ENCODE measurements at places on chromosomes 4 and X.

- DNase-seq, result peak; percentile 16
- H3K27me3 ChIP-seq, result no peaks in the 10 kb centered on the region
- H3K4me3 ChIP-seq, result no peak overlapping the region
- H3K36me3 ChIP-seq, result no peaks in the 10 kb centered on the region
These were observed 101.4 kb upstream of the RAB40AL start for GRCh38 chrX:102835504-102836146.

- H3K4me3 ChIP-seq, result no peak overlapping the region
- H3K27me3 ChIP-seq, result peaks cover 16% of the 10 kb centered on the region
- no peak overlapping the region for H3K27ac ChIP-seq
- H3K4me1 ChIP-seq, result peaks cover 29% of the 10 kb centered on the region
- peaks cover 12% of the 10 kb centered on the region for H3K36me3 ChIP-seq
These were observed 43.3 kb downstream of the HOPX start for GRCh38 chr4:56637791-56638190.

GRCh38 chr4:55578341-55579010 is 13.6 kb downstream of the PDCL2 start:
- no peak for DNase-seq
- H3K36me3 ChIP-seq, result 0 out of 2 replicates have a peak, but pooled peaks cover 5% of the 10 kb centered on the region
- peaks cover 15% of the 10 kb centered on the region for H3K4me1 ChIP-seq

- H3K4me1 ChIP-seq, result peaks cover 5% of the 10 kb centered on the region
- no peaks in the 10 kb centered on the region for H3K36me3 ChIP-seq
- no peak overlapping the region for H3K27ac ChIP-seq
These were observed 68.7 kb downstream of the NBDY start for GRCh38 chrX:56797574-56798338.

GRCh38 chr4:140071806-140072205 is 82.2 kb downstream of the MAML3 start:
- DNase-seq, result peak; percentile 54
- H3K36me3 ChIP-seq, result no peaks in the 10 kb centered on the region
- peak overlapping the region; percentile 69 for H3K4me3 ChIP-seq
- peak overlapping the region; percentile 79 for H3K27ac ChIP-seq

DNA sequence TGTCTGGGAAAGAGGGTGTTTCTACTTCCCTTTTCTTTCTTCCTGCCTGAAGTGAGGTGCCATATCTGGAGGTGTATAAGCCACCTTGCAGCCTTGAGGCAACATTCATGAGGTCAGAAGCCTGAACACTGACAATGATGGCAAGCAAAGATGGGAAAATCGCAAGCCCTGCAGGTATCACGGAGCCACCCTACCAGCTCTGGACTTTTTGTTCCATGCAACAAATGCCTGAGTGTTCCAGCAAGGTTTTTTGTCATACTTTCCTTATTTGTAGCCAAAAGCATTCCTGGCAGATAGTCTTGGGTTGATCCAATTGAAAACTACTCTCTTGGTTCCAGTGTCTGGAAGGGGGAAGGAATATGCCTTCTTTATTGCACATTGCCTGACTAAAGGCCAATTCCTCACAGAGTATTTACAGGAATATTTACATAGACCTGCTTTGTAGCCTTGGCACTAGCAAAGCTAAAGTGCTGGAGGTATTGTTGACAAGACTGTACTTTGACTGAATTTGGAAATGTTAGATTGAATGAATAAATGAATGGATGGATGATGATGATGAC is 14.4 kb upstream of the SOD3 start:
- H3K4me1 ChIP-seq, result peaks cover 70% of the 10 kb centered on the region
- H3K36me3 ChIP-seq, result no peaks in the 10 kb centered on the region
- H3K27me3 ChIP-seq, result no peaks in the 10 kb centered on the region
- no peak overlapping the region for H3K27ac ChIP-seq

DNA sequence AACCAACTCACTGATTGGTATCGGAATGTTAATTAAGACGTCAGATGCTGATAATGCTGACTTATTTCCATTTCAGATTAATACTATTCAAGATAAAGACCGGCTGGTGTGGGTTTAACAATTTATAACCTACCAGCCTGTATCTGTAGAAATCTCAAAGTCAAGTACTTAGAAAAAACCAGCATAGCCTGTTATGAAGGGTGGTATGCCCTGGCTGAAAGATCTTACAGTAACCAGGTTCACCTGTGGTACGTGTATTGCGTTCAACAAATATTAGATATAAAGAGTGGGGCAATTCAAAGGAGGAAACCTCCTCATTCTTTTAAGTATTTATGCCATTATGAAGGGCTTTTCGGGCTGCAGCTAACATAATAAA is 240.8 kb upstream of the ANXA3 start:
- peaks cover 4% of the 10 kb centered on the region for H3K36me3 ChIP-seq
- no peak overlapping the region for H3K4me3 ChIP-seq
- H3K27me3 ChIP-seq, result peaks cover 2% of the 10 kb centered on the region
- H3K27ac ChIP-seq, result no peak overlapping the region
- DNase-seq, result no peak

DNA sequence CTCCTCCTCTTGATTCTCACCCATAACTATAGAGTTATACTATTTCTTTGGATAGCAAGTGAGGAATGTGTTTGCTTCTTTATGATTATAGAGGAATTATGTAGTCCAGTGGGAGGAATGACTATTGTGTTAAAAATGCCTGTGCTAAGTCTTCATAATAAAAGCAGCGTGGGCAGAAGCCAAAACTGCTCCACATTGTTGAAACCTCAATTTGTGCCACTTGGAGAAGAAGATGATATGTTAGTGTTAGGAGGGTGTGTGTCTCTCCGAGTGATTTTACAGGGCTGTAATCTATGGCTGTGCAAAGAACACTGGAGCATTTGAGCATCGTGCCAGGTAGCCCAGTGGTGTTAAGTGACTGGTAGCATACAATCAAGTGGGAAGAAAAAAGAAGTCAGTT is 74.3 kb downstream of the FRAS1 start:
- peaks cover 9% of the 10 kb centered on the region for H3K4me1 ChIP-seq
- H3K27ac ChIP-seq, result no peak overlapping the region
- no peak overlapping the region for H3K4me3 ChIP-seq
- H3K36me3 ChIP-seq, result no peaks in the 10 kb centered on the region
- DNase-seq, result peak; percentile 35

DNA sequence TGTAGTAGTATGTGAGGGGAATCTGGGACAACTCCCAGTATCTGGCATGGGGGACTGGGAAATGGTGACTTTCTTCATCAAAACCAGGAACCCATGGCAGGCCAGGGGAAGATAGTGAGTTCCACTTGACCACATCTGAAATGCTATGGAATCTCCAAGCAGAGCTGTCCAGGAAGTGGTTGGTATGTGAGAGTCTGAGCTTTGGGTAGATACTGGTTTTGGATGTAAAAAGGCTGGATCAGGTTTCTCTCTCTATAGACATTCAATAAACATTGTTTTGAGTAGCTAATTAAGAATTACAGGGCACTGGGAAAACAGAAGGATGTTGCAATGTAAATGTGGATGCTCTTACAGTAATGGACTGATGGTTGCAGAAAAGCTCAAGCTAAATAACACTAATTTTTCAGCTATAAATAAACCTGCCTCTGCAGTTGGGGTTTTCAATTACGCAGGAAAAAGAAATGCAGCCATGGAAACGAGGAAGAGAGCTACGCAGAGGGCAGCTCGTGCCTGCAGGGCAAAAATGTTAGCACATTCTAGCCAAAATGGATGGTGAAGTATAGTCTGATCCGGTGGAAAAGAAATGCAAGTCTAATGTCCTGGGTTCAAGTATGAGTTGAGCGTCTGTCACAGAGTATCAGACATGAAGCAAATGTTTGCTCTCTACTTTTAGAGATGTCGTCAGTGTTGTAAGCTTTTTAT is 13.4 kb upstream of the CHRNA9 start:
- H3K27ac ChIP-seq, result peak overlapping the region; percentile 91
- peak overlapping the region; percentile 69 for H3K4me3 ChIP-seq
- peak; percentile 90 for DNase-seq
- H3K4me1 ChIP-seq, result peaks cover 65% of the 10 kb centered on the region
